Left cardiac atrium (tissue), 4 donors: ENCODE measurements at places on chromosomes 1 and 21. TPM values are rescaled to one million over a fixed set of nuclear protein-coding genes. Genes with fewer than 3 reads are reported as not detected.

GRCh38 chr1:23616292-23616824 is 57.1 kb upstream of the ID3 start:
- no peak for DNase-seq

GRCh38 chr1:183433703-183434102 is 15.5 kb upstream of the NMNAT2 start:
- peak; percentile 28 for DNase-seq

- no peak for DNase-seq
Measured at GRCh38 chr1:113405573-113405972, 15.3 kb downstream of the MAGI3 start.

DNA sequence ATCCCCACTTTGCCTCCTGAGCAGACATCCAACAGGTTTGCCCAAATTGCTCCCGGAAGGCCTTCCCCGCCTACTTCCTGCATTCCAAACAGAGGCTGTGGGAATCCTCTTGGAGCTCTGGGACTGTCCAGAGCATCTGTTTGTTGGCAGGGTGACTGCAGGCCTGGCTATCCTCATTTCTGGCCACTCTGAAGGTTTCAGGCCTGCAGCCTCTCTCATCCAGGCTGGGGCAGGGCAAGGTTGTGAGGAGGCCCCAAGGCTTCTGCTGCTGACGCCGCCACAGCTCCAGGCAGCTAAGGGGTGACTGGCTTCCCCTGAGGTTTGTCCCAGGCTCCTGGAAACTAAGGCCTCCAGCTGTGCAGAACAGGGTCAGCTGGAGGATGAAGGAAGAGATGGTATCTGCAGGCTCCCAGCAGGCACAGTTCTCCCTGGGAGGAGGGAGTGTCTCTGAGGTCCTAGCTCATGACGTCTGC is 11.3 kb downstream of the CDK18 start:
- no peak for DNase-seq

DNA sequence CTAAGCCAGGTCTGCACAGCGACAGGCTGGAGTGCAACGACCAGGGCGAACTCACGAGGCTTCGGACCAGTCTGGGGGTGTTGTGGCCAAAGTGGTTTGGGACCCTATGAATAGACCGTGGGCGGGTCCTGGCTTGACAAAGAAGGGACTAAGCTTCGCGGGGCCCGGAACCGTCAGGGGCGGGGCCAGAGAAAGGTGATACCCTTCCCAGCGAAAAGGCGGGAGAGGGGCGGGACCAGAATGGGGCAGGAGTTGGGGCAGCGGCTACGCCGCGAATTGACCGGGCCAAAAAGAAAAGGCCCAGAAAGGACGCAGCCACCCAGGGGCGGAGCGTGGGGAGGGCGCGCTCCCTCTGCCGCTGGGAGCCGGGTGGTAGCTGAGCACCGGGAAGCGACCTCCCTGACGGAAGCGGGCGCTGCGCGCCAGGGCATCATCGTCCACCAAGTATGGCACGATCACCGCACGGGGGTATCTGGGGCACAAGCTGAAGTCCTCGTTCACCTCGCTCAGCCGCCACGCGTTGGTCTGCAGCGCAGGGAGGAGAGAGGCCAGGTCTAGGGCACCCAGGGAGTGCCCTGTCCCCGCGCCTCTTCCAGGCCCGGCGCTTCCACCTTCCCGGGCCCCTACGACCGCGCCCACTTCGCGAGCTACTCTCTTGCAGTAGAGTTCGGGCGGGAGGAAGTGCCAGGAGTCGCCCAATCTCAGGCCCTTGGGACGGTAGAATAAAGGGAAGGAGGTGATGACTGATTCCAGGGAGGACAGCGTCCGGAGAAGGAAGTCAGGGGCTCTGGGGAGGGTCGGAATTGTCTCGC is 6.7 kb upstream of the FAM167B start:
- DNase-seq: peak; percentile 77

GRCh38 chr1:173213665-173214064 is 6.5 kb upstream of the TNFSF4 start:
- DNase-seq: no peak

DNA sequence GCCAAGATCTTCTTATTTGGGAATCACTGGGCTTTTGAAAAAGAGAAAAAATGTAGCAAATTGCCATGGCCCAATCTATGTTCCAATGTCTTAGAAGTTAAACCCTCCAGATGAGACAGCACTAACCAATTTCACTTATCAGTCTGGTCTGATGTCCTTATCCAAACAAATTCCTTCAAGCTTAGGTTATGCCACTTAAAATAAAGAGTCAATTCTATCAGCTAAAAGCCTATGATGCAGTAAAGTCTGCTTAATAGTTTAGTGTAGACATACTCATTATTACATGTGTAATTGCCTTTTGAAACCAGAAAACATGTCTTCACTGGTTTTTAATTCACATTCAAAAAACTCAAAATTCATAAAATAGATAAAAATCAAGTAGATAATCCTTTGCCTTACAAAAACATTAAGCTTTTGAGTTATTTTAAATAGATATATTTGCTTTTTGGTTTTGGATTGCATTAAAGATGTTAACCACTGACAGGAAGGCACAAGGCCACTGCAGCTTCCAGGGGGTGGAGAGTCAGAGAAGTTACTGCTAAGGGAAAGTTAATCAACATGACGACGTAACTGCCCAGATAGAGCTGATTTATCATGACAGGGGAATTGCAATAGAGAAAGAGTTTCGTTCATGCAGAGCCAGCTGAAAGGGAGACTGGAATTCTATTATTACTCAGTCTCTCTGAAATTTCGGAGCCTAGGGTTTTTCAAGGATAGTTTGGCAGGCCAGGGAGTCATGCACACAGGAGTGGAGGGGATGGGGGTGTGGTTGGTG is 106.1 kb downstream of the MAP3K21 start:
- DNase-seq: no peak

DNA sequence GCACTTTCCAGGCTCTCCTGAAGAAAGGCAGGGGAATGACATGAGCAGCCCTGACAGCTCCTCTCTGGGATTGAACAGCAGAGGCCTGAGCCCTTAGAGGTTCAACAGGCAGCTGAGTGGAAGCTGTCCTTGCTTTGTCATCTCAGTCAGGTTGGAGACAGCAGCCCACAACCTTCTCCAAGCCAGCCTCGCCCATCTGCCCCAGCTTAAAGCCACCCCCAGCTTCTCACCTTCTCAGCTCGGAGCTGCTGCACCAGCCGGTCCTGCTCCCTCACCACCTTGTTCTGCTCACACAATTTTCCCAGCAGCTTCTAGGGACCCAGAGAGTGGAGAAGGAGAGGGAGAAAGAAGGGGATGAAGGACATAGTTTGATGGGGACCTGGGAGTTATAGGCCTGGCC is 35.2 kb upstream of the GOLT1A start:
- no peak for DNase-seq

GRCh38 chr1:87399264-87399663 is 70.6 kb downstream of the LMO4 start:
- DNase-seq: no peak

- DNase-seq: no peak
Measured at GRCh38 chr1:209106237-209106741, 477.2 kb upstream of the CAMK1G start.

DNA sequence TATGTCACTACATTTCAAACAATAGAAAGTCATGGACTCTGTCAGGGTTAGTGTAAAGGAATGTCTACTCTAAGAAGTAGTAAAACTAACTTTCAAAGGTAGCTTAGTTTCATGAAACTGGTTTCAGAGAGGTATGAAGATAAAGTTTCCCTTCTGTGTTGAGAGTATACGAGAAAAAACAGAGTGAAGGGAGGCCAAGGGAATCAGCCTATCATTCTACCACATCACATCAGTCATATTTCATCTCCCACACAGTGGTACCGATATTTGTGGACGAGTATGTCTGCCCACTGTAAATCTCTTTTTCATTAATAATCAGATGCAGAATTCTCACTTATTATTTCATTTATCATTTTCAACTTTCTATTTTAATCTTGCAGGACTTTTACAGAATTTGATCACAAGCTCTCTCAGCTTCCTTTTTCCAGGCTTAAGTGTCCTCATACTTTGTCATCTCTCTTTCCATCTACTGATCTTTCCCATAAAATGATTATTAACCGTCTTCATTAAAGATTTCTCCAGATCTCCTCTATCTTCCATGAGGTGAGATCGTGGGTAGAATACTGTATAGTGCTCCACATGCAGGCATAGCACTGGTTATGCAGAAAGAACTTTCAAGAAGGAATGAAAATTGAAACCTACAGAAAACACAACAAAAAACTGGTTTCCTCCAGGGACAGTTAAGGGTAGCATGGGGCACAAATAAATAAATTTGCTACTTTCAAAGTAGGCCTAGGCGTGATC is 11.5 kb upstream of the IFI16 start:
- no peak for DNase-seq

- peak; percentile 26 for DNase-seq
Measured at GRCh38 chr1:93079685-93080141, 630 bp downstream of the MTF2 start.

- peak; percentile 29 for DNase-seq
Measured at GRCh38 chr1:63322944-63323864, 837 bp downstream of the FOXD3 start.

The SH2D5 gene
- total RNA-seq: 0.18 TPM

The WNT9A gene
- 1.1 TPM for total RNA-seq

The DEGS1 gene
- total RNA-seq: 64.9 TPM

The EDARADD gene
- not detected for total RNA-seq

The NBPF11 gene
- total RNA-seq: 3.8 TPM

The MAN1C1 gene
- total RNA-seq: 11.0 TPM
